ENCODE measurements at places on chromosomes 7 and 10. TPM values are rescaled to one million over a fixed set of nuclear protein-coding genes. Genes with fewer than 3 reads are reported as not detected.

CYP2C18 gene
- total RNA-seq, result not detected

FAM237B gene
- not detected for total RNA-seq

SUPV3L1 gene
- total RNA-seq, result 25.3 TPM

LRRC4 gene
- total RNA-seq, result not detected

CC2D2B gene
- total RNA-seq, result under 0.01 TPM

All from smooth muscle cell of the coronary artery (primary cell).